ENCODE measurements at places on chromosomes 2 and 18. TPM values are rescaled to one million over a fixed set of nuclear protein-coding genes. Genes with fewer than 3 reads are reported as not detected.

DNA sequence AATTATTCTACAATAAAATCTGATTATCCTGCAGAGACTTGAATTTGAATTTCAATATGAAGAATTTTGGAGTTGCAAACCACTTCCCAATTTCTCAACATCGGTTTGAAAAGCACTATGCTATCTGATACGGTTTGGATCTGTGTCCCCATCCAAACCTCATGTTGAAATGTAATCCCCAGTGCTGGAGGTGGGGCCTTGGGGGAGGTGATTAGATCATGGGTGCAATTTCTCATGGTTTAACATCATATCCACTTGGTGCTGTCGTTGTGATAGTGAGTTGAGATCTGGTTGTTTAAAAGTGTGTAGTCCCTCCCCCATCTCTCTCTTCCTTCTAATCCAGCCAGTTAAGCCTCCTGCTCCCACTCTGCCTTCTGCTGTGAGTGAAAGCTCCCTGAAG is 205.7 kb downstream of the NBAS start:
- no peak for DNase-seq

Gene DUSP2
- 1.9 TPM for total RNA-seq

- no peak for DNase-seq
Measured at GRCh38 chr2:218582076-218582475, 13.4 kb downstream of the CNOT9 start.

DNA sequence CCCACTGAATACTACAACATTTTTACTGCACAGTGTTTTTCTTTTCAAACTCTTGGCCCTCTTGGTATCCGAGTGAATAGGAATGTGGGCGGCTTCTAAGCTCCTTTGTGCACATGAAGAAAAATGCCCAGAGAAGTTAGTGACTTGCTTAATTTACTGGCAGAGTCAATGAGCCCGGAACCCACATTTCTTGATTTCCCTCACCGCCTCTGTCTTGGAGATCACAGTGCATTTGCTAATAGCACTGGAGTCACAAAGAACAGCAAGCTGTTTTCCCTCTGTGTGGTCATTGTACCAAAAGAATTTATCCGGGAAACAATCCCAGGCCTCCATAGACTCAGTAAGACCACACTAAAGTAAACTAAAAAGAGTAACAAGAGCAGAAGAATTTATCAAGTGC is 18.9 kb downstream of the STON1 start:
- DNase-seq: no peak

GRCh38 chr2:83471655-83472054 is 987.4 kb downstream of the SUCLG1 start:
- DNase-seq: no peak

Gene TMEM182
- total RNA-seq: 176 TPM

DNA sequence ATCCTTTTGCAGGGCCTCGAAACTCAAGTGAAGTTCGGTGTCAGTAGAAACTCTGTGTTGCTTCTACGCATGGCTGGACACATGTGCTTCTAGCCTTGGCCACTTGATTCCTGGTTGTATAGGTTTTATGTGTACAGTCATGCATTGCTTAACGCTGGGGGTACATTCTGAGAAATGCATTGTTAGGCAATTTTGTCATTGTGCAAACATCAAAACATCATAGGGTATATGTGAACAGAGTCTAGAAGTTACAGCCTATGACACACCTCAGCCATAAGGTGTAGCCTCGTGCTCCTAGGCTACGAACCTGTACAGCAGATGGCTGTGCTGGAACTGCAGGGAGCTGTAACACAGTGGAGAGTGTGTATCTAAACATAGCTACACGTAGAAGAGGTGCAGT is 39.4 kb downstream of the TMEM18 start:
- DNase-seq: no peak

DNA sequence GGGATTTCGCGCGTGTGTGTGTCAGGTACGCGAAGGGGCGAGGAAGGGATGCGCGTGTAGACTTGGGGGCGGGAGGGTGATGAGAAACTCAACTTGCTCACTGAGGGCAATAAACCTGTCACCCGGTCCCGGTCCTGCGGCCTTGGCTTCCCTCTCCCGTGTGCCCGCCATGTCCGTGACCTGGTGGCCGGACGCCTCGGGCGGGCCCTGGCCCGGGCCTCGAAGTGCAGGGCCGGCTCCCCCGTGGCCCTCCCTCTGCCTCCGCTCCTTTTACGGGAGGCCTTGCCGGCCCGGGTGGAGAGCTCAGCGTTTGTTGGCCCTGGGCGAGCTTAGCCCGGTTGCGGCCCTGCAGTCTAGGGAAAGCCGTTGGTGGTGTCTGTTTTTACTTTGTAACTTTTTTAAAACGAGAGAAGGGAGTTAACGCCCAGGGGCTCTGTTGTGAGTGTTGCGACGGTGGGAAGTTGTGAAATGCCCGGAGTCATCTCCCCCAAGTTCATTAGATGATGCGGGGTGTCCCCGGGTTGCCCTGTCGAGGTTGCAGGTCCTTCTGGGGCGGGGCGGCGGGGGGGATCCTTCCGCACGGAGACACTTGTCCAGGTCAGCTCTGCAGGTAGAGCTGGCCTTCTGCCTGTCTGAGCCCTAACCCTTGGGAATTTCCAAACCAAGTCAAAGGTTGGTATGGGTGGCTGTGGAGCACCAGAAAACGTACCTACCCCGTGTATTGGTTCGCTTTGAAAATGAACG is 883 bp downstream of the SMCHD1 start:
- DNase-seq: peak; percentile 77

- no peak for DNase-seq
Measured at GRCh38 chr2:143801561-143801960, 672.3 kb downstream of the ARHGAP15 start.
